ENCODE measurements at places on chromosomes 5 and 9. TPM values are rescaled to one million over a fixed set of nuclear protein-coding genes. Genes with fewer than 3 reads are reported as not detected.

- DNase-seq, result no peak
These were observed 313.0 kb upstream of the CDH6 start for GRCh38 chr5:30880514-30880913.

GRCh38 chr5:132003170-132003744 is 8.2 kb downstream of the ACSL6 start:
- peak; percentile 75 for DNase-seq

- no peak for DNase-seq
These were observed 24.4 kb upstream of the TAL2 start for GRCh38 chr9:105637787-105638395.

DNA sequence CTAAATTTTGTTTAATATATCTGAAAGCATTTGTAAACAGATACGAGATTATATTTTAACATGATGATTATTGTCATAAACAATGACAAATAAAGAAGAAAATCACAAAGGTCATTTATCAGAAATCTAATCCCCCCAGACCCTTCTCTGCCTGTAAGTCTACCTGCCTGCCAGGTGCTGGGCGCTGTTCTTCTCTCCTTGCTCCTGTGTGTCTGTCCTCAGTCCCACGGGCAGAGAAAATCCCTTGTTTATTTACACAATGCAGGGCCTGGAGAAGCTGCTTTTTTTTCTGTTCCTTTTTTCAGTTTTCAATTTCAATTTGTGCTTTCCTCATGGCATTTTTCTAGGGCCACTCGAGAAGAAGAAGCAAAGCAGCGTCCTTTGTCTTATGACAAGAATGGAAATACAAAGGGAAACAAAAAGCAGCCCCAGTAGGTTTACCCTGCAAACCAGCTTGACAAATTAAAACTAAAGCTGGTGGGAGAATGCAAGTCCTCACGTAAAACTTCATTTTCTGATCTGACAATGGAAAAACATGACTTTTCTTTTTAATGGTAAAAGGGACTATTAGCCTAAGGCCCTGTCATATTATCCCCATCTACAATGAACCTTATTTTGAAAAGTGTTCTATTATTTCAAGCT is 282.4 kb upstream of the KLF9 start:
- no peak for DNase-seq

- peak; percentile 86 for DNase-seq
These were observed 100.5 kb upstream of the NMUR2 start for GRCh38 chr5:152505442-152506042.

DNA sequence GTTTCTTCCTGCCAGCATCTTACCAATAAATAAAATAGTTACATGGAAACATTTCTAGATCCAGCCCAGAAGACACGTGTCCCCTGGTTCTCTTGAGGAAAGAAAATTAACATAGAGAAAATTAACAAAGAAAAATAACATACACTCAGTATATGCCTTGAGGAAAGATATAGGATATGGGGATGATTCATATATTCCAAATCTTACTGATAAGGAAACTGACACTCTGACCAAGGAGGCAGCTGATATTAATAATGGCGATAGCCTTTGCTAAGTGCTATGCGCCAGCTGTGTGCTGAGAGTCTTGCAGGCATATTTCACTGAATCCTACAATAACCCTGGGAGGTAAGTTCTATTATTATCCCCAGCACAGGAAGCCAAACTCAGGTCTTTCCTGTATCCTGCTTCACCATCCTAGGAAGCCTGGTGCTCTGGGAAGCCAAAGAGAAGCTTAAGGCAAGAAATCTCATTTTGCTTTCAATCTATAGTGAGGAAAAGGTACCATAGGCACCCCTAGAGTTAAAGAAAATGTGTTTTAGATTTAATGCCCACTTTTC is 302.7 kb upstream of the NREP start:
- no peak for DNase-seq

- DNase-seq, result no peak
These were observed 129.1 kb upstream of the MEF2C start for GRCh38 chr5:89011778-89012711.

DNA sequence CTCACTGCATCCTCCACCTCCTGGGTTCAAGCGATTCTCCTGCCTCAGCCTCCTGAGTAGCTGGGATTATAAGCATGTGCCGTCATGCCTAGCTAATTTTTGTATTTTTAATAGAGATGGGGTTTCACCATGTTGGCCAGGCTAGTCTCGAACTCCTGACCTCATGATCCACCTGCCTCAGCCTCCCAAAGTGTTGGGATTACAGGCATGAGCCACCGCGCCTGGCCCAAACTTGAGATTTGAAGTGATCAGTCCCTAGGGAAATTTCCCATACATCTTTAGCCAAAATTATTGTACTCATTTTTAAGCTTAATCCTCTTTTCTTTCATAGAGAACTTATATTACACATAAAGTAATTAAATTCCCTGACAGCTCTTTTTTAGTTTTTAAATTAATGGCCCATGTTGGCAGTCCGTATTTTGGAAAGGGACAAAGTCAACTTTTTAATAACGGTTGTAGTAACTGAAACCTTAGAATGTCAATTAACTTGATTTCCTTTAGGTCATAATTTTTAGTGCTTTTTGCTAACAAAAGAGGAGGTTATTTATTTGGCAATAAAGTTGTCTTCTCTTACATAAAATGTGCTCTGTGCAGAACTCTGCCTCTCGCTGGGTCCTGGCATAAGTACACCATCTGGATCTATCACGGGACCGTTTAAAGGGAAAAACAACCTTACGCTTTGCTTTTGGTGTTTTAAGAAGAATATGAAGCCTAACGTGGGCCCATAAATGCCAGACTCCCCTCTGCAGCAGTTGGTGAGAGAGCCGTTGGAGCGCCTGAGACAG is 142.3 kb upstream of the OTULINL start:
- DNase-seq, result no peak

DNA sequence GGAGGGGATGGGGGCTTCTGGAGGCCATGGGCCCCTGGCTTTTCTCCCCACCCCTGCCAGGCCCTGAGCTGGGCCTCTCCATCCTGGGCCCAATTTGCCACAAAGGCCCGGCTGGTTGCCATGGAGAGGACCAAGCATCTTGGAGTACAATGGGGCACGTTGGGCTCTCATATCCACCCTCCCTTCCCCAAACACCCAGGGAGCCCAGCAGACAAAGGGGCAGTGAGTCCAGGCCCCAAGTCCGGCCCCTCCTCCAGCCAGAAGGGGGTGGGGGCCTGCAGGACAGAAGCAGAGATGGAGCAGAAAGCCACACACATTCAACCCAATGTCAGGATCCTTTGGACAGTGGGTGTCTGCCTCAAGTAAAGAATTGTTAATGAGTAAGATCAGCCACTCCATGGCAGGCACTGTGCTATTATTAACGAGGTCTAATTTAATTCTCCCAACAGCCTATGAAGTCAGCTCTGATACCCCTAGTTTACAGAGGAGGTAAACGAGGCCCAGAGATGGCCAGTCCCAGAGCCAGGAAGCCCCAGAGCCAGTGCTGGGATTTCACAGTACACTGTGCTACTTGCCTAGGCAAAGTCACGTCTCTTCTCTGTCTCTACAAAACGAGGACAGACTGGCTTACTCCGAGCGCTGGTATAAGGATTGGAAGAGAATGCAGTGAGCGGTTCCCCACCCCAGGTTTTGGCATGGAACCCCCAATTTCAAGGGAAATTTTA is 2.3 kb downstream of the CRB2 start:
- no peak for DNase-seq

DNA sequence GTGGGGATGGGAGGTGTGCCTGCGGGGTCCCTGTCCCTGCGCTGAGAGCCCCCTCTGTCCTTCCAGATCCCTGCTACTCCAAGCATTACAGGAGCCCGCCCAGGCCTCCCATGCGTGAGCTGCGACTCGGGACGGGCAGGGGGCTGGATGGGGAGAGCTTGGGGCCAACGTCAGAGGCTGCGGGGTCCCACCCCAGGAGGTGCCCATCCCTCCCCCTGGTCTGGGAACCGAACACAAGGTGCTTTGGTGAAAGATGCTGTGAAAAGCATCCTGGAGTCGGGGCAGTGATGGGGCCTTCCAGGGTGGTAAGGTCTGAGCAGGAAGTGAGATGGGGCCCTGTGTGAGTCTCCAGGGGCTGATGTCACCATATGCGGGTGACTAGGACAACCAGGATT is 2.7 kb downstream of the LCN9 start:
- no peak for DNase-seq

GRCh38 chr9:99140685-99141314 is 35.9 kb downstream of the TGFBR1 start:
- DNase-seq, result peak; percentile 38

DNA sequence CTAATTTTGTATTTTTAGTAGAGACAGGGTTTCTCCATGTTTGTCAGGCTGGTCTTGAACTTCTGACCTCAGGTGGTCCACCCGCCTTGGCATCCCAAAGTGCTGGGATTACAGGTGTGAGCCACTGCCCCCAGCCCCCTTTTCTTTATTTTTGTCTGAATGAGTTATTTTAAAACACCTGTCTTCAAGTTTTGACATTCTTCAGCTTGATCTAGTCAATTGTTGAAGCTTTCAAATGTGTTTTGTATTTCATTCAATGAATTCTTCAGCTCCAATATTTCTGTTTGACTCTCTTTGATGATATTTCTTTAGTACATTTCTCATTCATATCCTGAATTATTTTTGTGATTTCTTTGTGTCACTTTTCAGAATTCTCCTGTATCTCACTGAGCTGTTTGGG is 486.2 kb downstream of the DMAC1 start:
- no peak for DNase-seq

- DNase-seq, result no peak
These were observed 210.9 kb downstream of the AOPEP start for GRCh38 chr9:94937214-94937903.

GRCh38 chr9:24846248-24846912 is 300.7 kb upstream of the IZUMO3 start:
- no peak for DNase-seq

GRCh38 chr5:167736992-167737391 is 554.5 kb upstream of the WWC1 start:
- DNase-seq, result no peak

DNA sequence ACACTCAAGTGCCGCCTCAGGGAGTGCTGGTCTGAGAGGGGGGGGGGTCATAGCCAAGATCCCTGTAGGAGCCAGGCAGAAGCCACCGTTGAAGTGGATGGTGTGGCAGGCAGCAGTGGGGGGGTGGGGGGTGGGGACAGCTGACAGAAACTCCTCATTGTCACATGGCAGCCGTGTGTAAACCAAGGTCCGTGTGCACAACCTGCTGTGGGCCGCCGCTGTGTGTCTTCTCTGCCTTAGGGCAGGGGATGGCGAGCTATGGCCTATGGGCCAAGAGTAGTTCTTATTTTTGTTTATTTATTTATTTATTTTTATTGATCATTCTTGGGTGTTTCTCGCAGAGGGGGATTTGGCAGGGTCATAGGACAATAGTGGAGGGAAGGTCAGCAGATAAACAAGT is 13.4 kb downstream of the SQSTM1 start:
- no peak for DNase-seq

- DNase-seq, result no peak
These were observed 61.7 kb downstream of the SLC38A9 start for GRCh38 chr5:55650386-55650785.

GRCh38 chr9:122005597-122005996 is 87.5 kb downstream of the TTLL11 start:
- no peak for DNase-seq

GRCh38 chr9:113988385-113989016 is 89.6 kb downstream of the AMBP start:
- DNase-seq, result no peak

GRCh38 chr9:127221695-127222094 is 42.9 kb upstream of the GARNL3 start:
- no peak for DNase-seq

DNA sequence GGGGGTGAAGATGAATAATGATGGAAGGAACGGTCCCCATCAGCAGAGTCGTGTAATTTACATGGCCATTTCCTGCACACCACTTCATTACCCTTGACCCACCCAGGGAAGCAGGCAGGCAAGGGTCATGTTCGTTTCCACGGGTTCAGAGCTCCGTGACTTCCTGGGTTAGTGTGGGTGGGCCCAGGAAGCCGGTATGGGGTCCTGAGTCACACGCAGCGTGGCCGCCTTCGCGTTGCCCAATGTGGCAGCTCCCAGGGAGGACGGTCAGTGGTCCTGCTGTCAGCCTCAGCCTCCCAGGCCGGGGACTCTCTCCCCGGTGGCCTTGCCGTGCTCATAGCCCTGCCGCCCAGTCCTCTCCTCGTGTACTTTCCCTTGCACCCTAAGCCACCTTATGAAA is 5.1 kb upstream of the TERT start:
- no peak for DNase-seq

- DNase-seq, result no peak
These were observed 16.4 kb downstream of the ISL1 start for GRCh38 chr5:51399643-51400006.

- no peak for DNase-seq
These were observed 120.0 kb downstream of the C5orf15 start for GRCh38 chr5:133848341-133848811.

The FRMD3 gene
- 14.6 TPM for total RNA-seq

The USP20 gene
- total RNA-seq, result 34.1 TPM

The SURF4 gene
- 251 TPM for total RNA-seq

The SLC6A7 gene
- total RNA-seq, result not detected

The POU5F2 gene
- total RNA-seq, result 0.95 TPM

The RANBP17 gene
- total RNA-seq, result 9.8 TPM

The TAF11L7 gene
- not detected for total RNA-seq

The CNTLN gene
- total RNA-seq, result 6.0 TPM

The DOLK gene
- total RNA-seq, result 35.2 TPM

The CDH12 gene
- 12.9 TPM for total RNA-seq

The SPINK7 gene
- not detected for total RNA-seq

The C1QTNF3 gene
- total RNA-seq, result 0.84 TPM

The PITX1 gene
- 0.39 TPM for total RNA-seq

Measured in adrenal gland (tissue), 19 donors.